Right atrium auricular region (tissue), 2 donors: ENCODE measurements at places on chromosomes 3 and 15. TPM values are rescaled to one million over a fixed set of nuclear protein-coding genes. Genes with fewer than 3 reads are reported as not detected.

Gene CACNA2D2
- total RNA-seq: 3.7 TPM

GRCh38 chr3:64808061-64808460, 120.3 kb upstream of the ADAMTS9 start:
- no peak for DNase-seq

GRCh38 chr15:48144889-48145288, 24.1 kb downstream of the SLC24A5 start:
- DNase-seq: no peak

Gene CELF6
- total RNA-seq: 0.28 TPM

- no peak for DNase-seq
These were observed 265.9 kb downstream of the SHQ1 start for GRCh38 chr3:72582211-72582878.

- peak; percentile 80 for DNase-seq
These were observed 3.9 kb upstream of the ACTL6A start for GRCh38 chr3:179558742-179559364.

GRCh38 chr3:62319570-62320243, 53.6 kb downstream of the FEZF2 start:
- no peak for DNase-seq

DNA sequence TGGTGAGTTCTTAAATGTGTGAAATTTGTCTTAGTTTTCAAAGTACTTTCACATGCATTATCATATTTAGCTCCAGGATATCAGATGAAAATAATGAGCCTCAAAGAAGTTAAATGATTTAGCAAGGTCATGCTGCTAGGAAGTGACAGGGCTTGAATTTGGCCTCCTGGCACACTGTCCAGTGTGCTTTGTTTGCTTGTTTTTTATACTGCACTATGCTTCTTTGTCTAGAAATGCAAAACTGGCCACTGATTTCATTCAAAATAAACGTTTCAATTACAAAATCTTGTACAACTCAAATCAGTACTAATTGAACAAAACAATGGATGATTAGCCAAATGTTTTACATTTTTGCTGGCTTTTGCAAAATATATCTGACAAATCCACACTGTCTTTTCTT, 583.3 kb upstream of the CBLB start:
- no peak for DNase-seq

Gene CD200R1
- 0.83 TPM for total RNA-seq

- no peak for DNase-seq
These were observed 1.8 kb downstream of the RCCD1 start for GRCh38 chr15:90956274-90957030.

Gene ZNF80
- total RNA-seq: not detected

- no peak for DNase-seq
These were observed 86.8 kb upstream of the ACP3 start for GRCh38 chr3:132230156-132231000.

Gene CASR
- not detected for total RNA-seq

DNA sequence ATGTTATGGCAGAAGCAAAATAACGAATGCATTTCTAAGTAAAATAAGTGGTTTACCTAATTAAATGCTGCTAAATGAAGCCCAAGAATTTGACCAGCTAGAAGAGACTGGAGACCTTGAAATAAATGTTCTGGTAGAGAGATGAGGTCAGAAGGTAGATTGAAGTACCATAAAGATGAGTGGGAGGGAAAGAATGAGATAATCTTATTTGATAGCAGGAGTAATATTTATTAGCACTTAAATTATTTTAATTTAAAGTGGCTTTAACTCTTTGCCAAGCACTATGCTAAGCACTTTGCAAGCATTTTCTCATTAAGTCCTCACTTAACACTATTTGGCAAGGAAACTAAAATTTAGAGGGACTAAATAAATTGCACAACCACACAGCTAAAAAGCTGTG, 314.9 kb upstream of the CCDC54 start:
- no peak for DNase-seq

GRCh38 chr15:101047301-101047781, 128.2 kb downstream of the LRRK1 start:
- DNase-seq: peak; percentile 57

Gene KNG1
- total RNA-seq: 0.59 TPM

GRCh38 chr3:143840636-143841035, 7.6 kb downstream of the SLC9A9 start:
- no peak for DNase-seq

Gene NME9
- total RNA-seq: not detected

GRCh38 chr15:58147171-58147611, 9.0 kb downstream of the AQP9 start:
- DNase-seq: no peak

- DNase-seq: peak; percentile 66
These were observed 36.2 kb downstream of the PFN2 start for GRCh38 chr3:149934524-149934923.

DNA sequence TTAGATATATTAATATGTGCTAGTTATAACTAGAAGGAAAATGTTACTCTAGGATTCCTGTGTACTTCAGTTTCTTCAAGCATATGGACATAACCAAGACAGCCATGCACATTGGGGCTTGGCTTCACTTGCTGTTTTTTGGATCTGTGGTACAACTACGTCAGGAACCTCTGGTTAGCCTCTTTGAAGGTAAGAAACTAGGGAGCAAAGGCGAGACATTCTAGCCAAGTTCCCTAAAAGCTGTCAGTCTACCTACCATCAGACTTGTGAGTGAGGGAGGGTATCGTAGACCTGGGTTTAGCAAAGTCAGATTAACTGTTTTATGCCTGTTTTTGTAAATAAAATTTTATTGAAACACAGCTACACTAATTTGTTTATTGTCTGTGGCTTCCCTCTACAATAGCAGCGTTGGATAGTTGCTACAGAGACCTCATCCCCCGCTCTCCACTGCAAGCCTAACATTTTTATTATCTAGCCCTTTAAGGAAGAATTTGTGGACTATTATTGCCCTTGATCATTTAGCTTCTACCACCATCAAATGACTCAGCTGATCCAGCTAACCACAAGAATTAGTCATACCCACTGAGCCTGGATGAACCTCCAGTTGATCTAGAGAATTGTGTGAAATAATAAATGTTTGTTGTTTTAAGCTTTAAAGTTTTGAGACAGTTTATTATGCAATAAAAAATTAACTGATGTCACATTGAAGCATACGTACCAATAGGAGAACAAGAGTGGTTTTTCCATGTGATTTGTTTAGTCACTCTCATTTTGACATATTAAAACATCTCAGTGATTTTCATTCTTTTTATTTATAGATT, 58.1 kb downstream of the RSRC1 start:
- DNase-seq: no peak

GRCh38 chr3:170523248-170523647, 62.6 kb downstream of the SLC7A14 start:
- no peak for DNase-seq

DNA sequence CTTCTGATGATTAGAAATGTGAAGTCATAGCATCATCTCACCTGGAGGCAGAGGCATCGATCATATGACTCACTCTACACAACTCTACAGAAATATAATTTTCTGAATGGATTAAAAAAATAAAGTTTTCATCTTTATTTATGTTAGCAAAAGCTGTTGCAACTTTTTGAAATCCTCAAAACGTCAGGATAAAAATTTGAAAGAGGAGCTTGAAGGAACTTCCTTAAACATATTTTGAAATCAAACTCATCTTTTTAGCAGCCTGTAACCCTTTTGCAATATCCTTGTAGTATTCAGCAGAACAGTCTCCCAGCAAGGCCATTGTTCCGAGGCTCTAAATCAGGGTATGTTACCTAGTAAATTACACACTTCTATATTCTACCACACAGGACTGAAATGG, 985.4 kb downstream of the PLOD2 start:
- no peak for DNase-seq

- DNase-seq: no peak
These were observed 35.9 kb upstream of the DUSP7 start for GRCh38 chr3:52092271-52092660.

- peak; percentile 94 for DNase-seq
These were observed at the start of gene ZFAND6 for GRCh38 chr15:80058851-80059785. Gene ZFAND6 (plus strand): TSS chr15:80059676. CDS start chr15:80120345, 60,669 bp downstream.

DNA sequence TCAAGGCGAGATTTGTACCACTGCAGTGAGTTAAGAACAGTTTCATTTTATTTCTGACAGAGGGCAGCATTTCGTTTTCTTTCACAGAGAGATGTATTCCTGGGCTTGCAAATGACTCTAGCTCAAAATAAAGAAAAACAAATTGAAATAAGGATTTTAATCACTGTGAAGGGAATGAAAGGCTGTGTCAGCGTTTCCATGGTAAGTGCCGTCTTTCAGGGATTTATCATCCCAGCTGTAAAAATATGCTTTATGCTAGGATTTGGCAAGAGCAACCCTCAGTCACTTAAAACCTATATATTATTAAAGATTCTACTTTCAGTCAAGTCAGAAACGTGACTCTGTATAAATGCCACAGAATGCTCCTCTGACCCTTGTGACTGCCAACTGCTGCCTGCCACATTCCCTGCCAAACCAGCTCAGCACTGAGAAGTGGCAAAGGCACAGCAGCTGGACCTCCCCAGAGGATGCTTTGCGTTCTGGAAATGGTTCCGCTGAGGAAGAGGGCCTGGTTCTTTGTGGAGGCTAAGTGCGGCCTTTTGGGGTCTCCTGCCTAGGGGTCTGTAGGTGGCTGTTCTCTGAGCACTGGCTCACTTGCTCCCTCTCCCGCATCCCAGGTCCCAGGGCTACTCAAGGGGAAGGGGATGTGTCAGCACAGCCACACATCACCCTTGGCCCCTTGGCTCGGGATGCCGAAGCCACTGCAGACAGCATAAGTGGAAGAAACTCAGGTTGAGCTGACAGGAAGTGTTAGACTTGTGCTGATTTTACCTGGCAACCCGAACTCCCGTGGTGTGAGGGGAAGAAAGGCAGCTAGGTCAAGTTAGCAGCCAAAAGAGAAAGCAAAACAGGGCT, 56.6 kb upstream of the POMGNT2 start:
- DNase-seq: no peak

Gene WNT5A
- total RNA-seq: 8.0 TPM

DNA sequence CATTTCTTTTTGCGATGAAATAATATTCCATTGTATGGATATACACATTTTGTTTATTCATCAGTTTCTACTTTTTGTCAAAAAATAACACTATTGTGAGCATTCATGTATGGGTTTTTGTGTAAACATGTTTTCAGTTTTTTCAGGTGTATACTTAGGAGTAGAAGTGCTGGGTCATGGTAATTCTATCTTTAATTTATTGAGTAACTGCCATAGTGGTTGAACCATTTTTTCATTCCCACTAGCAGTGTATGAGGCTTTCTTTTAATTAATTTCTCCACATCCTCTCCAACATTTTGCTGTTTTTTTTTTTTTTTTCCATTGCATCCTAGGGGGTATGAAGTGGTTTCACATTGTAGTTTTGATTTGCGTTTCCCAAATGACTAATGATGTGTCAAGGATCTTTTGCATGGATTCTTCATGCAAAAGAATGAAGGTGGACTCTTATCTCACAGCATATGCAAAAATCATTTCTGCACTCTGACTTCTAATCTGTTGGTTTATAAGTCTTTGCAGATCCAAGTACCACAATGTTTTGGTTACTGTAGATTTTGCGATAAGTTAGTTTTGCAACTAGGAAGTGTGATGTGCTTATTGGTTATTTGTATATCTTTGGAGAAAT, 12.6 kb downstream of the ATP2C1 start:
- no peak for DNase-seq

- no peak for DNase-seq
These were observed 166.2 kb upstream of the ROBO2 start for GRCh38 chr3:76873532-76874242.

Gene ONECUT1
- total RNA-seq: not detected

DNA sequence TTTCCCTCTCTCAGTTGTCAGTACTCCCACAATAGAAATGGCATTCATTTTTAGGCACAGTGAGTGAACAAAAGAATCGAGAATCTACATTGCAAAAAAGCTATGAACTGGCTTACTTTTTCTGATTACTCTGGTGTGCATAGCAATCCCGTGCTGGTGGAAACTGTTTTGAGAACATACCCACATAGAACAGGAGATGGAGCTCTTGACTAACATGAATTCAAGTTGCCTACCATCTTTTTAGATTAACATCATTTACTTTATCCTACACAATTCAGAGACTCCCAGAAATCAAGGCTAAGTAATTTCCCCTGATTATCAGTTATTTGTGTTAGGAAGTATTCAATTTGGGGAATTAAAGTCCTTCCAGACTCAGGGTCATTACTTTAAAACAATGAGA, 326.6 kb downstream of the ARPP21 start:
- DNase-seq: no peak

Gene PDIA3
- total RNA-seq: 82.4 TPM

Gene SEMA3B
- total RNA-seq: 15.4 TPM

DNA sequence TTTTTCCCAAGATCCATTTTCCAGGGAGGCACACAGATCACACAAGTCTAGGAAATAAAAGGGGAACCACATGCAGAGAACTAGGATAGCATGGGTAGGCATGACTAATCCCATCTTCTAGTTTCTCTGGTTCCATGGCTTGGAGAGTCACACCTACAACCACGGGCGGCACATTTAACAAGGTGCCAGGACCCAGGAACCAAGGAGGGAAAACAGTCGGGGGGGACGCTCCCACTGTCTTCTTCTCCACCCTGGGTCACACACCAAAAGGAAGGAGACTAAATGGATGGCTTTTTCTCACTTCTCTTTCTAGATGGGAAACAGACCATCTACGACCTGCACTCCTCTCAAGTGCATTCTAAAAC, 4.6 kb upstream of the SMCO1 start:
- no peak for DNase-seq

DNA sequence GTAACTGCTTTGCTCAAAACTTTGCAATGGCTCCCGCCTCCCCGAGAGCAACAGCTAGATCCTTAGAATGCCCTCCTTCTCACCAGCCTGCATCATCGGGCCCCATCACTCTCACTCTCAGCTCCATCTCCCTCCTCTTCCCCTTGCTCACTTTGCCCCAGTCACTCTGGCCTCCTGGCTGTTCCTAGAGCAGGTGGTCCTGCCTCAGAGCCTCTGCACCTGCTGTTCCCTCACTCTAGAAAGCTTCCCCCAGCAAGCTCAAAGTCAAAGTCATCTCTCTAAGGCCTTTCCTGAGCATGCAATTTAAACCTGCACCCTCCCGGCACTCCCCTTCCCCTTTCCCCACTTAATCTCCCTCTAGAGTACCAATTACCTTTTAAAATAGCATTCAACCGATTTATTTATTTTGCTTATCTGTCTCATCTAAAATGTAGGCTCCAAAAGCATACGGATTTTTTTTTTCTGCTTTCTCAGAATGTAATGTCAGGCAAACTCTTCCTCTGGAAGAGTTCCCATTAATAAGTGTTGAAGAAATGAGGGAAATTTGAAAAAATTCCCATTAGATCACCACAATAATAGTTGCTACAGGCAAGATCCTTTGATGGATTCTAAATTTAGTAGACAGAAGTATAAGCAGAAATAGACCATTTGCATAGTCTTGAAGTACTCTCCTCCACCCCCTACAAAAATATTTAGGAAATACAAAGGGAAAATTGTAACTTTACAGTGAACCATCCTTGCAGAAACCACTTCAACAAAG, 15.9 kb upstream of the HES1 start:
- no peak for DNase-seq

Gene MAP6D1
- total RNA-seq: 9.6 TPM

Gene SLC22A13
- total RNA-seq: not detected

Gene CXCR6
- total RNA-seq: not detected
